ENCODE measurements at places on chromosomes 16 and 17. TPM values are rescaled to one million over a fixed set of nuclear protein-coding genes. Genes with fewer than 3 reads are reported as not detected.

- no peak for DNase-seq
Observed at GRCh38 chr17:19673623-19674022, 25.1 kb downstream of the ALDH3A2 start.

DNA sequence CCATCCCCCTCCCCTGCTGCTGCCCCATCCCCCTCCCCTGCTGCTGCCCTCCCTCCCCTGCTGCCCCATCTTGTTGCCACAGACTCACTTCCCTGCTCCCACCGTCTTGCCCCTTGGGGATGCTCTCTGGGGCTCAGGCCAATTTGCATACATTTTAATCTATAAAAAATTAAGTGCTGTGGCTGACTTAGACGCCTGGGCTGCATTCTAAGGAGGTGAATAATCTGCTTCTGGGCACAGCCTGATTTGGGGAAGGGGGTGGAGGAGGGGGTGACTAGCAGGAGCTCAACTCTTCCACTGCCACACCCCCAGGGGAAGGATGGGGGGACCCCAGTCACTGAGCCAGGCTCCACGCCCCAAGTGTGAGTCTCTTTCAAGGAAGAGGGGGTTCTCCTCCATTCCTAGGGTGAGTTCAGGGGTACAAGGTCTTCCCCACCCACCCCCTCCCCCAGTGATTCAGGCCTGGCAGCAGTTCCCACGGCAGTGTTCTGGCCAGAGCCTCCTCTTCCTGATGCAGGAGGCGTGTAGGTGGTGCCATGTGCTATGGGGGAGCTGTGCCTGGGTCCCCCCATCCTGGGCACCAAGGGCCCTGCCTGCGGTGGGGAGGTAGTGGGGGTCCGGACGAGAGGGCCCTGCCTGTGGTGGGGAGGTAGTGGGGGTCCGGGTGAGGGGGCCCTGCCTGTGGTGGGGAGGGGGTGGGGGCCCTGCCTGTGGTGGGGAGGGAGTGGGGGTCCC lies 5.0 kb downstream of the DPH1 start:
- no peak for DNase-seq

DNA sequence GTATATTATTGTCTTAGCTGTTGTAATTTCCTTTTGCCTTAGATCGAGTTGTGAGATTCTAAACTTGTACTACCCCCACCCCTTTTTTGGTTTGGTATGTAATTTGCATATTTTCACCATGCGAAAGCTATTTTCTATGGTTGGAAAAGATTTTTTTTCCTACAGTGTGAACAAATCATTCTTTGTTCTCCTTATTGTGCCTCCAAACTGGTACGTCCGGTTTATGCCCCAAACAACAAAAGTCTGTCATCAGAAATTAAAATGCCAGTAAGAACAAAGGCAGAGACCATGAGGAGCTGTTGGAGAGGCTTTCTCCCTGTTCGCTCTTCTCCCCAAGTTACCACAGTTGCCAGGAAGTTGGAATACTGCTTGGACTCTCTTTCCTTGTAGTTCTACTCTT lies 66.1 kb downstream of the BCAS3 start:
- peak; percentile 40 for DNase-seq

GRCh38 chr17:83062011-83062817 lies 17.2 kb upstream of the METRNL start:
- no peak for DNase-seq

Gene EXOC3L1
- 0.24 TPM for total RNA-seq
